NCI-H1436 treated with DMSO at 0.1 percent for 48 hours (cell line): ENCODE measurements at places on chromosomes 1 and 21.

DNA sequence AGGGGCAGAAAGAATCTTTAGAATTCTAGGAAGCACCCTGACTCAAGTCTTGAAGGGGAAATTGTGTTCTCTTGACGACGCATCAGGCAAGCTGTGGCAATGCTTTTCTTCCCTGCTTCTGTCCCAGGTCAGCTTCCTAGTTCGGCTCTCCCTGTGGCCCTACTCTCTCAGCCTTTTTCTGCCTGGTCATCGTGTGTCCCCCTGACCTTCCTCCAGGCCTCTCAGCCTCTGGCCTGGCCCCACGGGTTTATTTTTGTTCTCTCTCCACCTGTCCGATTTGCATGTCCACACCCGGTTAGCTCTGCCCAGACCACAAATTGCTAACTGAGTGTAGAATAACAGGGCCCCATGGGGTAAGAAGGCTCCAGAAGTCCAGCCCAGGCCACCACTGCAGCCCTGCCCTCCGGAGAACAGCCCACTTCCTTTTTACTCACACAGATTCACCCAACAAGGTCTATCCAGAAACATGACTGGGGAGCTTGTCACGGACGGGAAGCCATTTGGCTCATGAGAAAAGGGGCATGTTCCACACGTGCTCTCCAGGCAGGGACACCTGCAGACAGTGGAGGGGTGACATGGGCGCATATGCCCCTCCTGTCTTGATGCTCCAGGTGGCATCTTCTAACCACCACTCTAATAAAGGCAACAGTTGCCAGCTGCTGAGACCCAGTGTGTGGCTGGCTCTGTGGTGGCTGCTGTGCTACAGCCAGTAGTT is 9.8 kb downstream of the KCNN3 start:
- no peak for DNase-seq

GRCh38 chr1:225746361-225747179 is 31.1 kb upstream of the SRP9 start:
- peak; percentile 92 for DNase-seq

GRCh38 chr1:108831225-108831624 is 25.7 kb downstream of the AKNAD1 start:
- no peak for DNase-seq

GRCh38 chr1:169610858-169611257 is 19.1 kb downstream of the SELP start:
- DNase-seq, result no peak

- no peak for DNase-seq
Measured at GRCh38 chr1:201508809-201509208, 1.9 kb upstream of the CSRP1 start.

GRCh38 chr1:9037476-9038337 is 11.5 kb upstream of the SLC2A7 start:
- no peak for DNase-seq

- DNase-seq, result no peak
Measured at GRCh38 chr1:75672108-75672507, 52.4 kb upstream of the ACADM start.

- DNase-seq, result no peak
Measured at GRCh38 chr1:193131266-193131860, 9.5 kb downstream of the CDC73 start.

DNA sequence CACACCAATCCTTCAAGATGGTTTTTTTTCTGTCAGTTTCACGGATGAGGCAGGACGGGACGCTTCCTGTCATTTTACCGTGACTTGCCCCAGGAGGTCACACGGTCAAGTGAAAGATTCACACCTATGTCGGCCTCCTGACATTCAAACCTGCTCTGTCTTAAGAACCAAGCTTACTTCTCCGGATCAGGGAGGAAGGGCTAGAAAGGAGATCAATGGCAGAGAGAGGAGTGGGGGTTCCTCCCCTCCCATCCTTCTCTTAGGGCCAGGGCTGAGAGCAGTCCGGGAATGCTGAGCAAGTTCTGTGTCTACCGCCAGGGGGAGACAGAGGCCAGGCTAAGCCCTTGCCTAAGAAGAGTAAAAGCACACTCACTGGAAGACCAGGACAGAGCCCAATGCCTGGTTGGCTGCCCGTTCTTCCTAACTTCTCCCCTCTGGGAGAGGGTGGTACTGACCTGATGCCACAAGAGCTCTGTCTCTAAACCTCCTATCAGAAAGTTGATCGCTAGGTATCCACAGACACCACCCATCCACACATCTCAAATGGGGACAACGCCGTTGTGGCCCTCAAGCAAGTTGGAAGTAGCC is 1.1 kb upstream of the PPM1J start:
- DNase-seq, result peak; percentile 30

DNA sequence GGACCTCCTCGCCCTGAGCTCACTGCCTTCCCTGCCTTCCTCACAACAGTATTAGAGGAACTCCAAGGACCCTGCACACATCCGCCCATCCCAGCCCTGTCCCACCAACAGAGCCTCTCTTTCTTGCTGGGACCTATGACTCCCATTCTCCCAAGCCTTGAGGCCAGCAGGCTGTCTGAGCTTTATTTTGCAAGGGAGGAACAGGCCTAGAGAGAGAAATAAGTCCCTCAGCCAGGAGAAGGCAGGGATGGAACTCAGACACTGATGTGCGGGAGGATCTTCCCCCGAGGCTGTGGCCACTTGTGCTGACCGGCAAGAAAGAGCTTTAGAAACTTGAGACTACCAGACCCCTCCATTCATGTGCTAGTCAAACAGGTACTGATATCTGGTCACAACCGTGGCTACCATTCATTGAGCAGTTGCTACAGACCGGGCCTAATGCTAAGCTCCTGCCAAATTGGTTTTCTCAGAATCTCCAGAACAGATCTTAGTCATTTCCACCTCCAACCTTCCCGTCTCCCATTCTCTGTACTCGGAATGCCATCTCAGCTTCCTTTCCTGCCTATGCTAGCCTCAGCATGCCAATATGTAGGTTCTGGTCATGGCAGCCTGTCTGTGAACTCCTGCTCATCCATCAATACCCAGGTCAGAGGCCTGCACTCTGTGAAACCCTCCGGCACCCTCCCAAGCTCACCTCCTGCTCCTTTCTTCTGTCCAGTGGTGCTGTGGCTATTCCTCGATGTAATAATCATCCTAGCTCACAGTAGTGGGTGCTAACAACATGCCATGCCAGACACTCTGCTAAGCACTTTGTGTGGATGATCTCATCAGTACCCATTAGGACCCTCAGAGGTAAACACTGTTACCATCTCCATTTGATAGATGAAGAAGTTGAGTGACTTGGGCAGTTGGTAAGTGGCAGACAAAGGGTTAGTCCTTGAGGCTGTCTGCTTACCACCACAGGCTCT is 3.8 kb downstream of the TMEM54 start:
- DNase-seq, result no peak

DNA sequence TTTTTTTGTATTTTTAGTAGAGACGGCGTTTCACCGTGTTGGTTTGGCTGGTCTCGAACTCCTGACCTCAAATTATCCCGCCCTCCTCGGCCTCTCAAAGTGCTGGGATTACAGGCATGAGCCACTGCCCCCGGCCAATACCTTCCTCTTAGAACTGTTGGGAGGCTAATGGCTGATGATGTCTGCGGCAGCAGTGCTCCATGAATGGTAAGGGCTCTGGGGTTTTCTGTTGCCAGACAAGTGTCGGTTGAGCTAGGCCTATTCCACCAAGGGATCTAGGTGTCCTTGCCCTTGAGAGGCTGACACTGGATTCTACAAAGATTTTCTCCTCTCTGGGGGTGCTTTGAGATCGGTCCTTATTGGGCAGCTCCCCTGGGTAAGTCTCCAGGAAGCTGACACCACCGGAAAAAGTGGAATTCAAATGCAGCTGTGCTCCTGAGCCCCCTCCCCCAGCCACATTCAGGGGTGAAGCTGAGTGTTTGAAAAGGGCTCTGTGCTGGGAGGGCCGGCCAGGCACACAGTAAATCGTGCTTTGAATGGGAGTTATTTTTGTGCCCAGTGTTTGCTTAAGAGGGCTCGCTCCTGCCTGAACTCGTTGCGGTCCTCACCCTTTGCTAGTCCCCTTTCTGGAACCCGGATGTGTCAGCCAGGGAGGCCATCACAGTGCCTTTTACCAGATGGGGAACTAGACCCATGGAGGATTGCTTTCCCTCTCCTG is 5.2 kb downstream of the SOX13 start:
- DNase-seq, result peak; percentile 74

DNA sequence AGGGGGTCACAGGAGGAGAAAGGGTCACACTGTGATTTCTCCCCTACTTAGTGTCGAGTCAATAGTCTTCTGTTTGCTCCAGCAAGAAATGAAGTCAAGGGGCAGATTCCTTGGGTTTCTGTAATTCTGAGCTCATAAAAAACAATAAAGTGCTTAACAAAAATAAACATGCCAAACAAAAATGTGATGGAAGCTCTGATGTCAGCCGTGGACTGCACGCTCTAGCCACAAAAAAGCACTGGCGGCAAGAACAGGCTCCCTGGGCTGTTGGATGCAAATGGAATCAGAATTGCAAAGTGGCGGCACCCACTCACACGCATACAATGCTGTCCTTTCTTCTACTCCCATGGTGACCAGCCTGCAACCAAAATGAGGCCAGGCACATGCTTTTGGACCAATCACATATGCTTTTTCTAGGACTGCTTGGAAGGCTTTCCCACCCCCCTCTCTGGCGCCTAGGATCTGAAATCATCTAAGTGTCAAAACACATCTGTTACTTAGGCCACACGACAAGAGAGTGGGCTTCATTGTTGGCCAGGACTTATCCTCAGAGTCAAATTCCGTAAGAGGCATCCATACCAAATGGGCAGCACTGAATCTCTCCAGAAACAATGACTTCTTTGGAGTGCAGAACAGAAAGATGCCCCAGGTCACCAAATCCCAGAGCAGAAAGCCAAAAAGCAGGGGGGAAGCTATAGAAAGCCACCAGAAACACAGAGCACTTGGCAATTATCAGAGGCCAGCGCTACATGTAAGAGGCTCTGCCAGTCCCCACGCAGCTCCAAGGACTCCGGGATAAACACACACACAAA is 9.2 kb downstream of the C1orf198 start:
- no peak for DNase-seq

DNA sequence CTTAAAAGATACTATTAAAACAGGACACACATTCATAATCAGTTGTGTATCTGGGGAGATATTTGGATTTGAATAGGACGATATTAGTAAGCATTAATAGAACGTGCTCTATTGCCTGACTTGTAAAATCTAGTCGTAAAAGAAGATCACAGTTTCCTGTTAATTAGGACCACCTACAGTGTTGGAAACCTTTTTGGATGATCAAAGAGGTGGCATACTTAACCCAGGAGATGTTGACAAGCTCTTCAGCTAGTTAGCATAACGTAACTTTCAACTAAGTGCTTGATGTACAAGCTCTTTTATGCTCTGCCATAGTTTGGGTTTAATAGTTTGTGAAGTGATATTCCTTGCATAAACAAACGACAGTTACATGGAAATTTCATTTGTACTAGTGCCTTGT is 293.3 kb upstream of the NR5A2 start:
- DNase-seq, result no peak

DNA sequence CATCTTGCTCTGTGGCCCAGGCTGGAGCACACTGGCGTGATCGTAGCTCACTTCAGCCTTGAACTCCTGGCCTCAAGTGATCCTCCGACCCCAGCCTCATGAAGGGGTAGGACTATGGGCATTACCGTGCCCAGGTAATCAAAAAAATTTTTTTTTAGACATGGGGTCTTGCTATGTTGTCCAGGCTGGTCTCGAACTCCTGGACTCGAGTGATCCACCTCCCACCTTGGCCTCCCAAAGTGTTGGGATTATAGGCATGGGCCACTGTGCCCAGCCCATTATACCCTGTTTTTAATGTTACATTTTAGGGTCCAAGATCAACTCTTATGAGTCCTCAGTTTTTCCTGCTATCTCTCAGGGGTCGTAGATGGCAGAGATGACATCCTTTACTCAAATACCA is 6.3 kb downstream of the MRAP start:
- DNase-seq, result no peak

- DNase-seq, result peak; percentile 40
Measured at GRCh38 chr1:109041621-109042468, at the start of gene WDR47. Gene WDR47 (minus strand): TSS chr1:109042102. CDS start chr1:109023512, 18,590 bp downstream.

GRCh38 chr1:226979517-226980121 is 39.5 kb downstream of the COQ8A start:
- no peak for DNase-seq

DNA sequence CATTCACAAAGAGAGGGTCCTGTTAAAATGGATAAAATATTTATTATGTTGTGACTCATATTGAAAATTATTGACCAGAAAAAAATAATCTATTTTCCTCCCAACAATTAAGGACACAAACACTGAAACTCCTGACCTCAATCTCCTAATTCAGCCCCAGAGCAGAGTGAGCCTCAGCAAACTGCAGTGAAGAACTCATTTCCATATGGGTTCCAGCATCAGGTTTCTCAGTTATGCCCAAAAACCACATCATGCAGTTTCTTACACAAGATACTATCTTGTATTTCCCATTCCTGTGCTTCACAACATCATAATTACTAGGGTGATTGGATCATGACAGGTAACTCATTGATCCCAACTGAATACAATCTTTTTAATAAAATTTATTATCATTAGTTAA is 15.4 kb downstream of the PYHIN1 start:
- no peak for DNase-seq

- no peak for DNase-seq
Measured at GRCh38 chr1:154862907-154863306, 7.2 kb downstream of the KCNN3 start.

DNA sequence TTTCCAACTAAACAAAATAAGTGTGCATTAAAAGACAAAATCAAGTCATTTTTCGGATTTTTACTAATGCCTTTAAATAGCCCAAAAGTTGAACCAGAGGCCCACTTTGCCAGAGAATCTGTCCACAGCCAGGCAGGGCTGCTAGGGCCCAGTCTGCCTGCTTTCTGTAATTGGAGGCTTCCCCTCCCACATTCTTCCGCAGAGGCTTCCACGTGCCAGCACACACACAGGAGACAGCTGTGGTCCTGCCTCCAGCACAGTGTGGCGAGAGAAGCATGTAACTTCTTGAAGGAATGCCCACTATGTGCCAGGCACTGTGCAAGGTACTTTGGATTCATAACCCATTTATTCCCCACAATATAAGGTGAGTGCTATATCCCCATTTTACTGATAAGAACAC is 11.3 kb upstream of the PDZK1IP1 start:
- no peak for DNase-seq

DNA sequence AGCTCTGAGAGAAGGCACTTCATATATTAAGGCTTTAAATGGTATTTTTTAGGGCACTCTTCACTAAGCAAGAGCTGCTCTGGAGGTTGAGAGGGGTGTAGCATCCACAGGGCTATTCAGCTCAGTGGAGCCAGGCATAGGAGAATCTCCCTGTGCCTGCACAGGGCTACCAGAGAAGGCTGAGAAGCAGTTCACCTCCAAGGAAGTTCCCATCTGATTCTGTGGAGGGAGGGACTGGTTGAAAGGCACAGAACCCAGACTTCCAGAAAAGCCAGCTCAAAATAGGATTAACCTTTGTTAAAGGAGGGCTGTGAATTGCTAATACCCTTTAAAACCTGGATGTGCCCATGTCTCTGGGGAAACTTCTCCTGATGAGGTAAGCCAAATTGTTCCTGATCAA is 304.5 kb downstream of the TTLL7 start:
- DNase-seq, result no peak

DNA sequence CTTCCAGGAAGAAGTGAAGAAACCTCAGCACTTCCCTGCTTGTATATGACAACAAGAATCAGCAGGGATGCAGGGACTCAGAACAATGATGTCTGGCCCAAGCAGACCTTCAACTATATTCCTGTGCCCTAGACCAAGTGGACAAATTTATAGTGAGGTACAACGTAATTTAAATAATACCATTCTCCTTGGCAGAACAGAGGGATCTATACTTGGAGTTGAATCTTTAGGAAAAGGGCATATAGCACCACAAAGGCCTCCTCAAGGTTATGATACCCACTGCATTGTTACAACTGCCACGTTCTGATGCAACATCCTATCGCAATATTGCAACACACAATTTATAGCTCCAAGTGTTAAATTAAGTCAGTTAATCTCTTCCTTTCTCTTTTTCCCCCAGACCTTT is 29.1 kb upstream of the GFI1 start:
- no peak for DNase-seq
